ENCODE measurements at places on chromosomes 6 and 20.

DNA sequence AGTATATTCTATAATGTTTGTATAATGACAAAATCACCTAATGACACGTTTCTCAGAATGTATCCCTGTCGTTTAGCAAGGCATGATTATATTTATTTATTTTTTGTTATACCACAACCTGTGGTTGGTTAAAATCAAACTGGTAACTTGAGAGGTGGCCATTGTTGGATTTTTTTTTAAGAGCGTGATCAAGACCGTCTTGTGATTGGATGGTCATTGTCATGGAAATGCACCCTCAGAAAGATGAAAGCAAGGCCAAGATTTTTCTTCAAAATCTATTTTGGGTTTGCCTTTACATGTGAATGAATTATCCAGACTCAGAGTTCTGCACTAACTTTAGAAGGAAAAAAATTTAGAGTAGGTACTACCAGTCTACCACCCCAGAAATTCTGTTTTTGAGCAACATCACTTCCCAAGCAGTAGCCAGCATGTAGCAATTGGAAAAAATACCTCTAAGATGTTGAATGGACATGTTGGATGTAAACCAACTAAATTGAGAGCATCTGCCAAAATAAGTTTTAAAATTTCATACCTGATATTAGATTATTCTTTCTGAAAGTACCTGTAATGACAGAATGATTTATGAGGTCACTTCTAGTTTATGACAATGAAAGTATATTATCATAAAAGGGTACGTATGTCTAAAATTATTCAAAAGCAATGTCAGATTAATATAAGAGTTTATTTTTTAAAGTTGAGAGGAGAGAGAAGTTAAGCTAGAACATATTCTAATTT, 50.8 kb downstream of the NCOA7 start:
- no peak for DNase-seq

DNA sequence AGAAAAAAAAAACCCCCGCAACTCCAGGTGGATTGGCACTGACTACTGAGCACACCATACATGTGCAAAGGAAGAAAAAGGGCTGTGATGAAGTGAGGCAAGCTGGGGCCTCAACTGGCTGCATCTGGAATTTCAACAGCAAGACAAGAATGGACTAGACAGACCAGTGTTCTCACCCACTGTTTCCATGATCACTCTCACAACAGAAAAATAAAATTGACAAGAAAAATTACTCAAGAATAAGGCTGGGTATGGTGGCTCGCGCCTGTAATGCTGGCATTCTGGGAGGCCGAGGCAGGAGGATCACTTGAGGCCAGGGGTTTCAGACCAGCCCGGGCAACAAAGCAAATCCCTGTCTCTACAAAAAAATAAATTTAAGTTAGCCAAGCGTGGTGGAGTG, 18.8 kb downstream of the ZNF217 start:
- no peak for DNase-seq

- DNase-seq: peak; percentile 94
These were observed 101.6 kb upstream of the PRSS16 start for GRCh38 chr6:27145731-27146455.

DNA sequence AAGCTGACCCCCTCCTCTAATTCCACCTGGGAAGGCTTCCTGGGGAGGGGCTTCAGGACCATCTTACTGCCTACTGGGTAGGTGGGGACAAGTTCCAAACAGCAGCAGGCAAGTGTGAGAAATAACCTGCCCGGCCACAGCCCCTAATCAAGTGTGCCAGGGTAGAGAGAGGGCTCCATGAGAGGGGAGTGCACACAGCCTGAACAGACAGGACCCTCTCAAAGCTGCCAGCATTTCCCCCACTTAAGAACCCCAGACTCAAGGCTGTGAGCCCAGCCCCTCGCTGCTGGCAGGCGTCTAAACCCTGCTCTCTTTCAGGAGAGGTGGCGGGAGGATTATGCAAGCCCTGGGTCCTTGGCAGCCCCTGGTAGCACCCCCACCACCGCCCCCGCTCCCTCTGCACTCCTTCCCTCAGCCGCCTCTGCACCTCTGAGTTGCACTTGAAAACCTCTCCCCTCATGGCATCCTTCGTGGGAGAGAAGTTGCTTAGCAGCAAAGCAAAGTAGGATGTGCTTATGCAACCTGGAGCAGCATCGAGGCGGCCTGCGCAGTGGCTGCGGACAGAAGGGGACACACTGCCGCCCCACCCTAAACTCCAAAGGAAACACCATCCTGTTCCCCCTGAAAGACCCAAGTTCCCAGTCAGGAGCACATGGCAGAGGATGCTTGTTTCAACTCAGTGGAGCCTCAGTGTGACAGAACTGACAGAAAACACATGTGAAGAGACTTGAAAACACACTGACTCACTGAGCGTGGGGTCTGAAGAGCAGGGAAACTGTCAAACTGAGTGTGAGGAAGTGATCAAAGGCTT, 10.5 kb downstream of the DDRGK1 start:
- no peak for DNase-seq

- DNase-seq: no peak
These were observed 41.2 kb downstream of the IGF2R start for GRCh38 chr6:160010067-160010466.

GRCh38 chr6:73139681-73140383, 85.5 kb downstream of the KHDC1L start:
- no peak for DNase-seq

DNA sequence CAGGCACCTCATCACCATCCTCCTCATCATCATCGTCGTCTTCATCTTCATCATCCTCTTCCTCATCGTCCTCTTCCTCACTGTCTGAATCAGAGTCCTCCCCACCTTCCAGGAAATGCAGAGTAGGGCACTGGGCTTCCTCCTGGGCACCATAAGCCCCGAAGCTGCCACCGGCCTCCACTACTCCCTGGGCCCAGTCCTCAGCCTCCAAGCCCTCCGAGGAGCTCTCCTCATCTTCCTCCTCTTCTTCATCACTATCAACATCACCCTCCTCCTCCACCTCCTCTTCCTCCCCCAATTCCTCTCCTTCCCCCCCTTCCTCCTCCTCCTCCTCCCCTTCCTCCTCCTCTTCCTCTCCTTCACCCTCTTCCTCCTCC, 1.7 kb downstream of the CENPB start:
- no peak for DNase-seq

- DNase-seq: no peak
These were observed 107.2 kb downstream of the ATP9A start for GRCh38 chr20:51660672-51661608.

DNA sequence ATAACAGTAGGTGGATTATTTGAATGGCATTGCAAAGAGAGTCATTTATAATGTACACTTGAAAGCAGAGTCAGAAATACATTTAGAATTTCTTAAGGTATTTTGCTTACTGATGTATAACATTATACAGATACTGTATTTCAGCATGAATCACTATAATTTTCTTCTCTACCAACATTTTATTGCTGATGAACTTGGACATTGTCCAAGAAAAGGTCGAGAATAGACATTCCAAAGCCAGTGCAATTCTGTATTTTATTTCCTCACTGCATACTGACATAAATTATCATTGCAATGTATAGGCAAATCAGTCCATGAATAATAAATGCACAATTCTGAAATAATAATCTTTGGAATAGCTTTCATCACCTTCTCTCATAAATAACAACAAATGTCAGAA, 1420.0 kb upstream of the EYS start:
- no peak for DNase-seq

DNA sequence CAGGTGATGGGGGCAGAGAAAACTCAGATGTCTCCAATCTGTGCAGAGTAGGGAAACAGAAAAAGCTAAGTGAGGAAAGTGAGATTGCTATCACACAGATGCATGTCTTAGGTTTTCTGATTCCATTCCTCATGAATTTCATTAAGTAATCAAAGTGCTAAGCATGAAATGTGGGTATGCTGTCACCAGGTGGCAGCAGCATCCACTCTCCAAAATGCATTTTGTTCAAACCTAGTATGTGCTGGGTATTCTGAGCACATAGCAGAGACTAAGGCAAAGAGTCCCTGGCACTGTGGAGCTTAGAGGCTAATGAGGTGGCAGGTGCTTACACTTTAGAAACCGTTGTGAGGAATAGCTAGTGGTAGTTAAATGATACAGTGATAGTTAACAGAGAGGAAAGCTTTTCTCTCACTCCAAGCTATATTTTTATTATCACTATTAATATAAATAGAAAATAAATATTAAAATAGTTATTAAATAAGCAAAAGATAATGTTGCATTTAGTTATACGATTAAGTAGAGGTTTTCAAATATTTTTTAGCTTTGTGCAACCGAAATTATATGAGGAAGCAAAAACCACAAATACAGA, 179.5 kb downstream of the CDH26 start:
- DNase-seq: peak; percentile 64

- no peak for DNase-seq
These were observed 24.1 kb downstream of the RBCK1 start for GRCh38 chr20:432208-432607.

DNA sequence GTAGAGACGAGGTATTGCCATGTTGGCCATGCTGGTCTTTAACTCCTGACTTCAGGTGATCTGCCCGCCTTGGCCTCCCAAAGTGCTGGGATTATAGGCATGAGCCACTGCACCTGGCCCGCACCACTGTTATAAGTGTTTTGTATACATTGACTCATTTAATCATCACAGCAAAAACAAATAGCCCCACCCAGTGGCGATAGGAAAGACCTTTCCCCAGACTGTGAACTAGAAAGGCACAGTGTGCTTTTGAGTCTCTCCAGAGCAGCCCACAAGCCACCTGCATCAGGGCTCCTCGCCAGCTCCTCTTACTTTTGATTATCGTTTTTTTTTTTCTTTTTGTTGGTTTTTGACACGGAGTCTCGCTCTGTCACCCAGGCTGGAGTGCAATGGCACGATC, 27.9 kb upstream of the ZFP64 start:
- peak; percentile 19 for DNase-seq

DNA sequence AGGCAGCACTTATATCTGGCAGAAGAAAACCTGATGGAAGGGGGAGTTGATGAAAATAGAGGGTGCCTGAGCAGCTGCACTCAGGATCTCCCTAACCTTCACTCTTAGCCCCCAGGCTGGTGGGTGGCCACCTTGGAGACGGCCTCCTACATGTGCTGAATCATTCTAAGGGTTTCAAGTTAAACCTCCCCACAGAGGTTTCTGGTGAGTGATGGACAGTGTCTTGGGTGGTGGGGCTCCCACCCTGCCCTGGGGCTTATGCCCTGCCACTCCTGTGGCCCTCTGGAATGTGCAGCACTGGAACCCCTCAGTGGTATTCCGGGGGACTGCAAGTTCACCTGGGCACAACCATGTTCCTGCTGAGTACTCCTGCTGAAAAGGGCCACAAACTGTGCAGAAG, 357.2 kb downstream of the CD83 start:
- no peak for DNase-seq

DNA sequence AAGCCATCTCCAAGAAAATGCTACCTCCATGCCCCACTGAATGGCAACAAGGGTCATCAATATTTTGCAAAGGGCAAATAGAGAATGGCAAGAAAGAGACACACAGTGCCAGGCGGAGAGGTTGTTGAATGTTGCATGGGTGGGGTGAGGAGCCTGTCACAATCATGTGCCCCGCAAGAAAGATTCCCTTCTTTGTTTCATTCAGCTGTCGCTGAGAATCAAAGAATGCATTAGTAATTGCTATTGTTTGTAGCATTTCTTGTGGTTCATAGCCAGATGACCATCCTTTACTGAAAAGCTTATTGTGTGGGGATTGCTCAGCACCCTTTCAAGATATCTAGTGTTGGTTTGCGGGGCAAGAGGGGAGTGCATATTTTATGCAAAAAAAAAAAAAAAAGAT, 166.5 kb upstream of the QKI start:
- peak; percentile 50 for DNase-seq

DNA sequence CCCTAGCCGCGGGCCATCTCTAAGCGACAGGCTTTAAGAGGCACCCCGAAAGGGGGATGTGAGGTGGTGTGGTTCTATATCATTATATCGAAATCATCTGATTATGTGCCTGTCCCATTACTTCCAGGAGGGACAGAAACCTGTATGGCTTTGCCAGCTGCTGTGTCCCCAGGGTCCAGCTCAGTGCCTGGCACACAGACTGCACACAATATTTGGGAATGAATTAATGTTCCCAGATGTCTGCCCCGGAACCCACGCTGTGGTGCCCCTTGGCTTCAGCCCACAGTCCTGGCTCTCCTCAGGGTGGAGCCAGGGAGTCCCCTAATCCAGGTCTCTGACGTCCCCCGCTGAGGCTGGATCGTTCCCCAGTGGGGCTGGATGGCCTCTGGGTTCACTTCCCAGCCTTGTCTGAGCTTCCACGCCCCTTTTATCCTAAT, 8.9 kb upstream of the AHCY start:
- DNase-seq: no peak

DNA sequence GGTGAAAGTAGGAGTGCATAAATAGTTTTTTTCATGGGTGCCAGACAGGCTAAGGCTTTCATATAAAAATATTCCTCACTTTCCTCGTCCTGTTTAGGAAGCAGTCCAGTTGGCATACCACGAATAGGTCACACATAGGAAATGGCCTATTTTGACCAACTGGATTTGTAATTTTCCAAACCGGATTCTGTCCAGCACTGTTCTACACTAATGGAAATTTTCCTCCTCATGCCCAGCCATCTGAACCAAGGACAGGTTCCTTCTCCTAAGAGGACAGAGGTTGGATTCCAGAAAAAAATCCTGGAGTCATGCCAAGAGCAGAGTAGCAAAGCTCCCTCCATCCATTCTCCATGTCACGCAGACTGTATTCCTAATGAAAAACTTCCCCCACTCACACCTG, 43.1 kb downstream of the PANK2 start:
- no peak for DNase-seq

GRCh38 chr20:2762578-2763131, 37.8 kb downstream of the CPXM1 start:
- no peak for DNase-seq

GRCh38 chr20:15951658-15952057, 621.6 kb downstream of the KIF16B start:
- DNase-seq: no peak

DNA sequence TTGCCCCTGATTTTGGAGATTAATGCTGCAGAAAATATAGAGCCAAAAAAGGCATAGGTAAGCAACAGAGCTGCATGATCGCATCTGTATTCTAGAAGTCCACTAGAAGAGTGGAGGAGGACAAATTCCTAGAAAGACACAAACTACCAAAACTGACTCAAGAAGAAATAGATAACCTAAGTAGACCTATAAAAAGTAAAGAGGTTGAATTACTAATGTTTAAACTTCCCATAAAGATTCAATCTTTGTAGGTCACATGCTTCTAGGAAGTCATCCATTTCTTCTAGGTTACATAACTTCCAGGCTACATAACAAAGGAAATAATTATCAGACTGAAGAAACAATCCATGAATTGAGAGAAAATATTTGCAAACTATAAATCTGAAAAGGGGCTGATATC, 84.4 kb downstream of the JPH2 start:
- no peak for DNase-seq

DNA sequence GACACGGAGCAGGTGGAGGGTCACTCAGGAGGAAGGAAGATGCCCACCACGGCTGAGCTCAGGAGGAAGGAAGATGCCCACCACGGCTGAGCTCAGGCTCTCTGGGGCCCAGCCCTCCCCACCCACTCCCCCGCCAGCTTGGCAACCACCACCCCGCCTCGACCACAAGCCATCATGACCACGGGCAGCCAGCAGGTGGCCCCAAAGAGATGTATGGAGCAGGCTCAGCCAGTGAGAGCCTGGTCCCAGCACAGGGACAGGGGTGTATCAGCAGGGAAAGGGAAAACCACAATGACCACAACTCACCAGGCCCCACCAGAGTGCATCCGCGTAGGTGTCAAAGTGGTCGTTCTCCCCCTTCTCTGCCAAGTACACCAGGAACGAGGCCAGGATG, 30.4 kb downstream of the KCNQ2 start:
- DNase-seq: no peak

- DNase-seq: no peak
These were observed 268.0 kb downstream of the SMOC2 start for GRCh38 chr6:168708984-168709383.

Data from esophagus muscularis mucosa (tissue), 4 donors.